Ammon's horn (tissue), 1 donor: ENCODE measurements at places on chromosomes 4 and X.

GRCh38 chr4:2388429-2389182, 29.8 kb downstream of the ZFYVE28 start:
- DNase-seq = no peak

GRCh38 chrX:42975906-42976305, 197.9 kb upstream of the PPP1R2C start:
- no peak for DNase-seq

GRCh38 chrX:129981752-129982299, 609 bp upstream of the BCORL1 start:
- no peak for DNase-seq

- DNase-seq = no peak
Measured at GRCh38 chr4:123613586-123614344, 217.2 kb downstream of the SPRY1 start.

DNA sequence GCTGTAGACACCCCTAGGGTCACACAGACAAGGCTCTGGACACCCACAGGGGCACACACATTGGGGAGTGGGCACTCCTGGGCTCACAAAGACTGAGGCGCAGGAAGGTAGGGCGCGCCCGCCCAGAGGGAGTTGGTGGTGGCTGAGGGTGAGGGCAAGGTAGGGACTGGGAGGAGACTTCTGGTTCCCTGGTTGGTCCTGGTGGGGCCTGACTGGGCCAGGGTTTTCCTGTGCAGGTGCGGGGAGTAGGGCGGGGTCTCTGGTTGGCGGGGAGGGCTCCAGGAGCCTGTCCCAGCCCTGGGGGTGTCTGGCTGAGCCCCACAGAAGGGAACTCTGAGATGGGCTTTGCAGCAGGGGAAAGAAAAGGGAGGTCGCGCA, 6.7 kb upstream of the WAS start:
- no peak for DNase-seq

GRCh38 chrX:54223581-54223980, 40.5 kb upstream of the FAM120C start:
- no peak for DNase-seq

DNA sequence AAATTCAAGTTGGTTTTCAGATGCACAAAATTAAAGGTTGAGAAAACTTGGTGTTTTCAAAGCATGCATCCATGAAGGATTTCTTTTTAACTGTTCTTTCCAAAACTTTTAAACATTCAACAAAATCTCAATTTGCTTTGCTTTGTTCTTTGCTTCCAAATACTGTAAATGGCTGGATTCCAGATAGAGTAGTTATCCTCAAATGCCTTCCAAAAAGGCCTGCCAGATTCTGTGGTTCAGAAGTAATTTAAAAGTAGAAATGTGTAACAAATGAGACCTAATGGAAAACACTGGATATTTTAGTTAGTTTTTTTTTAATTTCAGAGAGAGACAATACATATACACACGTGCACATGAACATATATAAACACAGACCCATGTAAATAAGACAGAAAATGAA, 97.3 kb downstream of the NR3C2 start:
- DNase-seq = no peak

DNA sequence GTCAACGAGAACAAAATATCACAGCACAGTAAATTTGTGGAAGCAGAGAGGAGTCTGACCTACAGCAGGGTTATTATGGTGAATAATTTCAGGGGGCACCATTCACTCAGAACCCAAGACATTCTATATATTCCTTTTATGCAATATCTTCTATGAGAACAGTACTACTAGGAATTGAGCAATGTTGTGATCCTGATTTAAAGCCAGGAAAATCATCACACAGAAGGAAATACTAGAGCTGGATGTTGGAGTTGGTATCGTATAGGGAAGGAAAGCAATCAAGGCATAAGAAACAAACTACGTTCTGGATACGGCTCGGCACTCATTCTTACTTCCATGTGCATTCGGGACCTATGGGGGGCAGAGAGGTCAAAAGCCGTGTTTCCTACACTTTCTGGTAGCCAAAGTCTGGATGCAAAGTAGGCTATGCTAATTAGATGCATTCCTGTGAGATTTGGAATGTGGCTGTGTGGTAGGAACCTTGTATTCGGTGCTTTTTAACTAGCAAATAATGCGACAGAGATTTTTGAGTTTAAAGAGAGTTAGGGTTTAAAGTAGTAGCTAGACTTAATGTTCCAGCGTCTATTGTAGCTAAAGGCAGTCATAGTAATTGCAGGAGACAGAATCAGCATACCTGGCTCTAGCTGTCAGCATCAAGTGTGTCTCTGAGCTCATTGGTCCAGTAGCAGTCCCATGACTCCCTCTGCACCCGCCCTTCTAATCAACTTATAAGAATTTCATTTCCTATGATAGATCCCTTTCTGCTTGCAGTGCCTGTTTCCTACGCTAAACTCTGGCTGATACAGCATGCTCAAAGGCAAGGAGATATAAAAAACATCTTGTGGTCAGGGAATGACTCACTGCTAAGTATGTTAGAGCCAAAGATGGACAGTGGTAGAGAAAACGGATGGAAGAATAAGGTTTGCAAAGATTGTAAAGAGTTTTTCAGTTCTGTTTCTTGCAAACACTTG, 43.3 kb upstream of the PDGFC start:
- no peak for DNase-seq

DNA sequence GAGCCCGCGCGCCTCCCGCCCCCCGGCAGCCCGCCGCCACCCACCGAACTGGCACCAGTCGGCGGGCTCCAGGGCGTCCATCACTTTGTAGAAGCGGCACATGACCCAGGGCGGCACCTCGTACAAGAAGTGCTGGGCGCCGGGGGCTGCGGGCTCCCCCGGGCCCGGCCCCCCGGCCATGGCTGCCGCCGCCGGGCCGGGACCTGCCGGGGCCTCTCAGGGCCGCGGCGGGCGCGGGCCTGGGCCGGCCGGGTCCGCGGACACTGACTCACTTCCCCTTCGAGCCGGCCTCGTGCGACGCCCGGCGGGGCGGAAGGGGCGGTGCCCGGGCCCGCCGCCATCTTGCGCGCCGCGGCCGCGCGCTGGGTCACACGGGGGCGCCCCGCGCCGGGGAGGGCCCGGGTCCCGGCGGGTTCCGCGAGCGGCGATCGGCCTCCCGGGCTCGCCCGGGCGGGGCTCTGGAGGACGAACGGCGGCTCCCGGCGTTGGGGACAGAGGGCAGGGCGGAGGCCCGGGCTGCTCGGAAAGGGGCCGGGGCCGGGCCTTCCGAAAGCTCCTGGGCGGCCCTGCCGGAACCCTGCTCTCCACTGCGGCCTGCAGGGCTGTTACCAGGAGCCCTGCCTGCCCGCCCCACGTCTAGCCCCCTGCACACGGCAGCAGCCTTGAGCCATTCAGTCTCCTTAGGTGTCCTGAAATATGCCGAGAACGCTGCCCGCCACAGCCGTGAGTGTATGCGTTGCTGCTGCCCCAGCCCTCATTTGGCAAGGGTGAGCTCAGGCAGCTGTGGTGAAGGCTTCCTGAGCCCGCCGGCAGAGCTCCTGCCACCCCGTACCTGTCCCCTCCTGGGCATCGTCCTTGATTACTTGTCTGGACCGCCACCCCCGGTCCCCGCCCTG, at the start of gene IRAK1:
IRAK1 (minus strand) TSS at position 270 of the 896 bp plus-strand sequence; CDS start at position 180, 90 bp downstream.
- DNase-seq = no peak

- DNase-seq = no peak
Measured at GRCh38 chr4:56976837-56977320, 527 bp downstream of the NOA1 start.

DNA sequence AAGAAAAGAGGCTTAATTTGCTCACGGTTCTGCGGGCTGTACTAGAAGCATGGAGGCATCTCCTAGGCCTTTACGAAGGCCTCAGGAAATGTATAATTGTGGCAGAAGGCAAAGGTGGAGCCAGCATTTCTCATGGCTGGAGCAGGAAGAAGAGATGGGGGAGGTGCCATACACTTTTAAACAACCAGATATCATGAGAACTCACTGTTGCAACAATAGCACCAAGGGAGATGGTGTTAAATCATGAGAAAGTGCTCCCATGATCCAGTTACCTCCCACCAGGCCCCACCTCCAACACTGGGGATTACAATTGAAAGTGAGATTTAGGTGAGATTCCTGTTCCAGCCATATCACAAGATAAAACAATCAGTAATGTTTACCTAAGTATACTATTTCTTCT, 45.5 kb downstream of the MTHFD2L start:
- no peak for DNase-seq

DNA sequence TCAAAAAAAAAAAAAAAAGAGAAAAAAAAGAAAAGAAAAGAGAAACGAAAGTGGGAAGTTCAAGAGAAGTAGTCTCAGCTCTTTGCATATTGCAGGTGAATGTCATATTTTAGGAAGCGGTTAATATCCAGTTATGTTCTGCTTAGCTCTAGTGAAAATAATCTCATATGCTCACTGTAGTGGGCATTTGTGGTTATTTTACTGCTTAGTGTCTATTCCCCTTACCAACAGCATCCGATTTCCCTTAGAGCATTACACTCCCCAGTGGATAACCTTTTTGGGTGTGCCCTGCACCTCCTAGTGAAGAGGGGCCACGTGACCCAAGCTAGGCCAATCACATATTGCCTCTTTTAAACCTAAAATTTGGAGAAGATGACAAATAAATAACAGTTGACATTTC, 111.2 kb upstream of the ZNF827 start:
- DNase-seq = no peak

DNA sequence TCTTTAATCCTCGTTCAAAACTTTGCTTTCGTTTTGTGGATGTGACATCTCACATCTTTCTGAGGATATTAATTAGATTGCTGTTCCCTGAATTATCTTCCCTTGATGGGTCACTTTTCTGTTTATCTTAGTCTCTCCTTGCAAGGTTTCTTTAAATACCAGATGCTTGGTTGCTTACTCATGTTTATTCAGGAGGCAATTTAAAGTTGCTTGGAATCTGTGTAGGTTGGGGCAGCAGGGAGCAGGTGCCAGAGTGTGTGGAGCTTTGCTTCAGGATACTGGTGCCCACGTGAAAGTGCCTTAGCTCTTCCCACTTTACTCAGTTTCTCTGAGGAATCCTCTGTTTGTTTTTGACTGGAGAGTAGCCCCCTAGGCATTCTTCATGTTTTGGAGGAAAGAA, 24.0 kb downstream of the ANAPC4 start:
- no peak for DNase-seq
